ENCODE measurements at places on chromosomes 12 and 14.

- DNase-seq: no peak
Observed at GRCh38 chr14:49494836-49495235, 91.3 kb downstream of the RPS29 start.

GRCh38 chr12:106139422-106140171, 843 bp upstream of the NUAK1 start:
- no peak for DNase-seq

- peak; percentile 1 for DNase-seq
Observed at GRCh38 chr12:13534645-13535398, 338.3 kb downstream of the EMP1 start.

- no peak for DNase-seq
Observed at GRCh38 chr14:61304688-61305087, 16.7 kb upstream of the PRKCH start.

DNA sequence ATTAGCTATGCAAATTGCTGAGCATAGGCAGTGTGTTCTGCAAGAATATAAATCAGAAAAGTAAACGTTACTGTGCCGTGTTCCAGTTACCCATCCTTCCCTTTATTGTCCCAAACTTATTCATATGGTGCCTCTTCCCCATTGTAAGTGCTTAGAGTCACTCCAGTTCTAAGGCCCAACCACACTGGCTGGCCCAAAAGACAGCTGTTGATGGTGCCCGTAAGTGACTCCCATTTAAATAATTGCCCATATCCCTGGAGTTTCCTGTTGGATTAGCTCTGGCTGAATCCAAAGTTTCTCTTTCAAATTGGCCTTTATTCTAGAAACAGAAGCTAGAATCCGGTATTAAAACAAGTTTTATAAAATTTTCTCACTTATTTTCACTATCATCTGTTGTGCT, 400.1 kb upstream of the DDHD1 start:
- no peak for DNase-seq

GRCh38 chr14:29376237-29376636, 551.4 kb downstream of the PRKD1 start:
- no peak for DNase-seq

DNA sequence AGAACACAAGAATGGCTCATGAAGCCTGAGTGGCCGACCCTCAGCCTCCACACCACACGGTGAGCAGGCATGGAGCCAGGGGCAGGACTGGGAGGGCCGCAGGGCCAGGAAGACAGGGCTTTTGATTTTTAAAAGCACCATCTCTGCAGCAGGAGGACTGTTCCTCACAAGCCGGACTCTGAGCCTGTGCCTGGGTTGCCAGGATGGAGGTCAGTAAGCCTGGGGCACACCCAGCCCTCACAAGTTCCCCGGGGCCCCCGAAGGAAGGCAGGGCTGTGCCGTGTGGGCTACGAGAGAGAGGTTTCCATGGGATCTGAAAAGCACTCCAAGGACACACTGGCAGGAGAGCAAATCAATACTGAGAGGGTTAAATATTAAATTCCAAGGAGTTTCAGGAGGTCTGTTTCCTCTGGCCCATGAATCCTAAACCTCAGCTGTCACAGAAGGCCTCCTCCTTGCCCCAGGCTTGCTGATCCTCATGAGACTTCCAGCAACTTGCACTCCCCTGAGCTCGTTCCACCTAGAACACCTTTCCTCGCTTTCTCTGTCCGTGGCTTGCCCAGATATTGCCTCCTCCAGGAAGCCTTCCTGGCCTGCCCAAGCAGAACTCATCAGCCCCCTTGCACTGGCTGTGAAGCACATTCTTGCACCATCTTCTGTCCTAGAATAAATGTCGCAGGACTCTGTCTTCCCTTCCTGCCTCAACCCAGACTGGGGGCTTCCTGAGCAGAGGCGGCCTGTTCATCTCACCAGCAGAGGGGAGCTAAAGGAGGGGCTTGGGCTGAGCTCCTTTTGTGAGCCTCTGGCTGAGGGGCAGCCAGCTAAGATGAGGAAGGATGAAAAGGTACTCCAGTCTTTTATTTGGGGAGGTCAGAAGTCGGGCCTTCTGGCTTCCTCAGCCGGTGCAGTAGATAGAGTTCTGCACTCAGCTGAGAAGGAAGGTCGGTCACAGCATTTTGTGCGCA, 64.6 kb downstream of the CCDC88C start:
- DNase-seq: no peak

DNA sequence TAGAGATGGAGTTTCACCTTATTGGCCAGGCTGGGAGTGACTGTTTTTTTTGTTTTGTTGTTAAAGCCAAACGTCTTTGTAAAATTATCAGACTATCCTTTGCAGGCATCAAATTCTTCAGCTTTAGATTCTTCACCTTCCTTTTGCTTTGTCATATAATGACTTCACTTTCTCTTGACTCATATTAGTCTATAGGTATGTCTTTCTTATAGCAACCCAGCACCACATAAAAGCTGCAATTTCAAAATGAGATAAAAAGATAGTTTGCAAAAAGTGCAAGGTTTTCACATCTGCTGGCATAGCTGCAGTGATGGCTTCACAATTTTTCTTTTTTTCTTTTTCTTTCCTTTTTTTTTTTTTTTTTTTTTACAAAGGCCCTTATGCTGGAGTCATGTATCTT, 39.2 kb downstream of the COX16 start:
- DNase-seq: no peak

GRCh38 chr12:108850854-108851573, 6.4 kb downstream of the SSH1 start:
- peak; percentile 79 for DNase-seq

- DNase-seq: no peak
Observed at GRCh38 chr12:52918351-52918750, 13.5 kb upstream of the KRT8 start.
